ENCODE measurements at places on chromosomes 16 and 17. TPM values are rescaled to one million over a fixed set of nuclear protein-coding genes. Genes with fewer than 3 reads are reported as not detected.

DNA sequence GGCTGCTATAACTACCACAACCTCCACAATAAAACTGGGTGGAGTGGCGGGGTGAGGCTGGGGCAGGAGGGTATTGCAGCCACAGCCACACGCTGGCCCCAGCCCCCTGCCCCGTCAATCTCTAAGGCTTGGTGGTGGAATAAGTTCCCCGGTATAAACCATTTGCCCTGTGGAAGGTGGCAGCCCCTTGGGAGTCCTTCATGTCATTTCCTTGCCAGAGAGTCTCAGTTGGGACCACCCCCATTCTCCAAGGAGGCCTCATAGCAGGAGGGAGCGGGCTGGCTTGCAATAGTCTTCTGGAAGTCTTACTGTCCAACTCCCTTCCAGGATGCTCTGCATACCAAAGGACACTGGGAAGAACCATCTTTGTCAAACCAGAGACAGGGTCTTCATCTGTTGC is 19.4 kb downstream of the CD300A start:
- no peak for ATAC-seq

SLC26A11 gene
- total RNA-seq: 12.9 TPM

SLC5A11 gene
- total RNA-seq: not detected

HID1 gene
- 14.5 TPM for total RNA-seq

SDK2 gene
- total RNA-seq: 11.8 TPM

CACNG1 gene
- 0.65 TPM for total RNA-seq

SPNS2 gene
- 4.5 TPM for total RNA-seq

- ATAC-seq: no peak
Measured at GRCh38 chr16:51701025-51701424, 550.0 kb upstream of the SALL1 start.

KRTAP1-5 gene
- total RNA-seq: not detected

Data from motor neuron (in vitro differentiated cells).